ENCODE measurements at places on chromosomes 4 and X.

GRCh38 chr4:189592890-189593289, 347.8 kb upstream of the FRG1 start:
- no peak for DNase-seq

- DNase-seq = peak; percentile 76
Observed at GRCh38 chrX:23434356-23434884, 99.8 kb downstream of the PTCHD1 start.

DNA sequence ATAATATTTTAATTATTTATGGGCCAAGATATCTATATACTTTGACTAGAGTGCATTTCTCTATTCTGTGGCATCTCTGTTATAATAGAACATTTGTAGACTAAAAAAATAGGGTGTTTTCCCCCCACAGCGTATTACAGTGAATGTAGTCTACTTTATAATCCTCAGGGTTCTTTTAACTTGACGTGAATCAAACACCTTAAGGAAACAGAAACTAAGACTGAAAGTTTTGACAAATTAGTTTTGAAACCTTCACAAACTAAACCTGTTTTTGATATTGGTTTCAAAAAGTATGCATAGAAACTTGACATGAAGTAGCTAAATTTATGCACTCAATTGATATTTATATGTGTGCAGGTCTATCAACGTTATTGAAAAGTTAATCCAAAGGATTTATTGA, 1963.1 kb upstream of the TENM3 start:
- no peak for DNase-seq

GRCh38 chrX:115958687-115959359, 211.7 kb upstream of the AGTR2 start:
- DNase-seq = no peak

DNA sequence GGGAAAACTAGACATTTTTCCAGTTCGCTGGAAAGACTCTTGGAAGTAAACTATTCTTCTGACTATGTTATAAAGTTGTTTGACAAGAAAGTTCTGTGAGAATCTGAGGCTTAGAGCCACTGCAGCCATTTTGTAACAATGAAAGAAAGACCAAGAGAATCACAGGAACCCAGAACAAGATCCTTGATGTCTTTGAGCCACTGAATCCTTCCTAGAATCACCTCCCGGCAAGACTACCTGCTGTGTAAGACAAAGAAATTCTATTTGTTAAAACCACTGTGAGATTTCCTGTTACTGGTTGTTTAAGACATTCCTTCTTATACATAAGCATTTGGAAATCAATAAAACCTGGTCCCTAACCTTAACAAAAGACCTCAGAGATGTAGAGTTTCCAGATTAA, 175.7 kb upstream of the RASGEF1B start:
- no peak for DNase-seq

- no peak for DNase-seq
Observed at GRCh38 chr4:144178414-144178813, 37.9 kb upstream of the GYPA start.

DNA sequence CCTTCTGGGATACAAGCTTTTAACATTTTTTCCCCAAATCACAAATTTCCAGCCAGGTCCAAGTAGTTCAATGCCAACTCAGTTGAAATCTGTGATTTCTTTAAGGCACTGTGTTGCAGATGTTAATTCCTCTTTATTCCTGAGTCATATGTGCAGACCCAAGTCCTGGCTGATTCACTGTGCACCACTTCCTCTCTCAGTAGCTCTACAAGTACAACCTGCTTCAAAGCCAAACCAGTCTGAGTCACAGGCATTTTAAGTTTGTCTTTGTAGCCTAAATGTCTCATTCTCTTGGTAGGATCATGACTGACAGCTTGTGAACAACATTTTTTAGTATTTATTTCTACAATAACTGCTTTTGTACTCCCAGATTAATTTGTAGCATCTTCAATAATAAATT, 165.6 kb upstream of the S100G start:
- peak; percentile 32 for DNase-seq

GRCh38 chr4:83490876-83491450, 6.1 kb upstream of the ABRAXAS1 start:
- DNase-seq = no peak

- DNase-seq = no peak
Observed at GRCh38 chrX:63784346-63784901, 590 bp downstream of the ARHGEF9 start.

DNA sequence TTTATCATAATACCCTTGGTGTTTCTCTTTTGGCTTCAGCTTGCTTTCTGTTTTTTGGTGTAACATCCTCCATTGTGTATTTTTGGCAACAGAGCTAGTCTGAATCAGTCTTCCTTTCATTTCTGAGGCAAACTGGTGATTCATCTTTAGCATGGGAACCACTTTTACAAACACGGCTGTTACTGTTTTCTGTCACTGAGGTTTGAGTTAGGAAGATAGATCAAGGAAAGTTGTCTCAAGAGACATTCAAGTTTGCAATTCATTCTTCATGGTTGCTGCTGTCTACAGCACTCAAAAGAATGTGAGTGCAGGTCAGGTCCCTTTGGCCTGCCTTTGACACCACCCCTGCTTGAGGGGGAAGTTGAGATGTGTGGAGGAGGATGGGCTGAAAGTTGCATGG, 36.3 kb downstream of the IL21 start:
- no peak for DNase-seq

GRCh38 chrX:40855411-40855810, 120.1 kb upstream of the MED14 start:
- no peak for DNase-seq

- peak; percentile 29 for DNase-seq
Observed at GRCh38 chrX:37871626-37872302, 24.4 kb upstream of the DYNLT3 start.

DNA sequence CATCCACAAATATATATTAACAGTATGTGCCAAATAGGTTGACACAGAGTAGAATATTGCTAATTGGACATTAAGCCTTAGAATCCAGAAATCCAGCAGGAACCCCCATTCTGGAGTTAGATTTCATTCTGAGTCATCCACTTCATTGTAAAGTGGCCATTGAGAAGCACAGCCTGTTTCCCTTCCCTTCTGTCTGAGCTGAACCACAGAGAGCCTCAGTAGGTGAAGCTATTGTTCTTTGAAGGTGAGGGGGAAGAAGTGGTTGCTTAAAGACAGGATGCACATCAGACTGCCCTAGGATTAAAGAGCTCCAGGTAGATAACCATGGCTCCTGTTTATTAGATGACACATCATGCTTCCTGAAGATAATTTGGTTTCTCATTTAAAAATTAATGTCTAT, 30.6 kb upstream of the MCF2 start:
- no peak for DNase-seq

DNA sequence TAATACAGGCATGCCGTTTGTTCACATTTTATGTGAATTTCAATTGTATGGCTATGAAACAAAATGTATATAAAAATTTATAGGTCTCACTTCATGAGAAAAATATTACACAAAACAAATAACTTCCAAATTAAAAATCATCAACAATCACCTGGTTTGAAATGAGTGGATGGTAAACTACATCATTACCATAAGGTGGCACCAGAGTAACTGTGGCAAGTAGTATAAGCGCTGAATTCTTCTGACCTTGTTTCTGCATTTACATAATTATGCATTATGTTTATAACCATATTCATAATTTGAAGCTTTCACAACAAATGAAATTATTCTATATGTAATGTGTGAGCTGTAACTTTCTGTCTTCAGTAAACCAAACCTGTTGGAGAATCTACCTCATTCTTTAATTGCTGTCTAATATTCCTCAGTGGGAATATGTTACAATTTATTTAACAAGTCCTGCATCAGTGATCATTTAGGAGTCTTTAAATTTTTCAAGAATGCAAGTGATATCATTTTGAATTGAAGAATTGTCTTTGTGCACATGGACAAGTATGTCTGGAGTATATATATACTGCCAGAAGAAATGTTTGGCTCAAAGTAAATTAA, 55.2 kb downstream of the MMRN1 start:
- DNase-seq = no peak

DNA sequence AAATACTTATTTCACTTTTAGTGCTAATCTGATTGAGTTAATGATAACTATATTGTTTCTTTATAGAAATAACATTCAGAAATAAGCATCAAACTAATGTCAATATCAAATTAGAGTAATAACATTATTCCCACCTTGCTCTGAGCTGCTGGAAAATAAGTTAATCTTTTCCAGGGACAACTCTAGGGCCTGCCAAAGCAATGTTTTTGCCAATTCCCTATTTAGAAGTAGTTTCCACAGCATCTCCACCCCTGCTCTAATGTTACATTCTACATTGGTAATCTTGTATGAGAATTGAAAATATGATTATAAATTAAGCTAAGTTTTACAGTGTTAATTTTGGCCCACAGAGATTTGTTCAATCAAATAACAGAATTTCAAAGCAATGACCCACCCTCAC, 68.3 kb downstream of the REELD1 start:
- no peak for DNase-seq

GRCh38 chrX:32447640-32448039, 763.7 kb downstream of the DMD start:
- no peak for DNase-seq

DNA sequence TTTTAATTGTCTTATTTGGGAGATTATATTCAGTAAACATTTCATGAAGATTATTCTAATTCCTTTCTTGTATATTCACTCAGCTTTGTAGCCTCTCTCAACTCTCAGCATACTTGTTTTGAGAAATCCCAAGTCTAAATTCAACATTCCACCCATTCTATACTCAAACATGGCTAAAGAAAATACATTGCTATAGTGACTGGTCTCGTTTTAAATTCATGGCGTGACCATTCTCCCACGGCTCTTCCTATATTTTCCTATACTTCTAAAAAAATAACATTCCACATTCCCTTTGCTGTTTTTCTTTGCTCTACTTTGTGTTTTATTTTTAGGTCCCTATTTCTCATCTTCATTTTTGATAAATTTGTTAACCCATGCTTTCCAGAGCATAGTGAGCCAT, 49.2 kb upstream of the UGT2A1 start:
- no peak for DNase-seq

GRCh38 chrX:134074151-134074550, 88.8 kb upstream of the GPC3 start:
- no peak for DNase-seq

DNA sequence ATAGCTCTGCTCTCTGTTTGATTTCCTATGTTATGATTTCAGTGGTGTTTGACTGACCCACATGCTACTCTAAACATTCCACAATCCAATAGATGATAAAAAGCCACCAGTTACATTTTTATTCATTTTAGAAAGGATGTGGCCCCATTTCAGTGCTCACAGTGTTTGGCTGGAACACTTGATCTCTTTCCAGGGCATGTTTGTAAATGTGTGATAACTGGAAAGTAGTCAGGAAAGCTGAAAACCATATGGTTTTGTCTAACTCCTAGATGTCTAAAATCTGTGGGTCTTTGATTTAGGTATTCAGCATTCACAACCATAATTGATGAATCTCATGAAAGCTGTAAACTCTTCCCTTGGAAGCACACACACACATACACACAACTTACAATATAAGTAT, 904.9 kb upstream of the AGA start:
- DNase-seq = no peak

DNA sequence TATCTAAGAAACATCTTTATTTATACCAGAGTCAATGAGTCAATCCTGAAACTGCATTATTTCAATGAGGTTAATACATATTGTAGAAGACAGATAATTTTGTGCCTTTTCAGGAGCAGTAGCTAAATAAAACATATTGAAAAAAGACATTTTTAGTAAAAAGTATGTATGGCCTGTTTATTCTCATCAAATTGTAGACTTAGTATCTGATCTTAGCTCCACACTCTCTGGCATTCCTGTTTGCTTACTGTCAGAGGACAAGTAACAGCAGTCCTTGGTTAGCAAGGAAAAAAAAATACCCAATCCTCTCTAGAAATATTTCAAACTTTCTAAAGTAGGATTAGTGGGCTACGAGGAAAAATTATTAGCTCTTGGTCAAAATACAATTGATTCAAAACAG, 50.5 kb upstream of the GUCY1A1 start:
- DNase-seq = no peak

- no peak for DNase-seq
Observed at GRCh38 chrX:20059467-20060128, 57.1 kb downstream of the MAP7D2 start.

- DNase-seq = no peak
Observed at GRCh38 chr4:157964463-157964862, 208.4 kb downstream of the GASK1B start.

DNA sequence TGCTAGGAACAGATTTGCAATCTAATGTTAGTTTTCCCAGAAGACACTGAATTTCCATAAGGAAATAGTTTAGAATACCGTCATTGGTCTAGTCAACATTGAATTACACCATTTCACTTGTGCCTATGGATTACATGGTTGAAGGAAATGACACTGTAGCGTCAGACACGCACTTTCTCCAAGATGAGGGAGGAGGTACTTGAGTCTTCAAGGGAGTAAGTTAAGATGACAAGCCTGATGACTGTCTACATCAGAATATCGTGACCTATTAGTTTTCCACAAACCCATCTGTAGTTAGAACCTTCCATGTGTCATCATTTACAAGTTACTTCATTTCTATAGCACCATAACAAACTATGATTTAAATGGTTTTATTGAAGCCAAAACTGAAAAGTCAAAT, 153.7 kb downstream of the AMELX start:
- DNase-seq = no peak

- DNase-seq = peak; percentile 66
Observed at GRCh38 chr4:30450474-30450873, 269.7 kb upstream of the PCDH7 start.

GRCh38 chrX:118373538-118373937, 27.6 kb downstream of the WDR44 start:
- no peak for DNase-seq

DNA sequence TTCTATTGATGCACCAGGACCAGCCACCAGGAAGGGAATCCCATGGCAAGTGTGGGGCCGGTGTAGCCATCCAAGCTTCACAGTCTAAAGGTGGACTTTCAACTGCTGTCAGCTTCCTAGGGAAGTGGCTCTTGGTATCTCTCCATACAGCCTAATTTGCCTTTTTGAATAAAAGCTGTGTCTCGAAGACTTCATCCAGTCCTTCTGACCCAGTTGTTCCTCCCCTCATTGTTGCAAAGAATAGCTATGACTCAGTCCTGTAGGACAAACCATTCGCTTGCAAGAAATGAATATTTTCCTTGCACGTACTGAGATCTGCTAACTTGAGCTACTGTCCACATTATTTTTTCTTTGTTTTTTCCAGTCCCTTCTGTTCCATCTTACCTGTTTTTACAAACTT, 145.1 kb upstream of the CTSO start:
- DNase-seq = no peak

DNA sequence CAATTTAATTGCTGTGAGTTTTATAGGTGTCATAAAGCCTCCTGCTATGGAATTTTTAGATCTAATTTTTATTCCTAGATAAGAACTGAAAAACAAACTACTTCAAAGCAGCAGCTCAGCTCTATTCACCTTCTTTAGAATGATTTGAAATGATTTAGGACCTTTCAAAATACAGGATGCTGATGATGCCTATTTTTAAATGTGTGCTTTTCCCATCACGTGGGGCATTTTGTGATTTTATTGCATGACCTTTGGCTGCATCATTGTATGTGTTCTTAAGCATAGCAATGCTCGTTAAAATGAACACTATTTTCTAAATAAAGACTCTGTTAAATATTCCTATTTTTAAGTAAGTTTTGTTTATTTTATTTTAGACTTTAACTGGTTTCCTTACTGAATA, 537.3 kb downstream of the STPG2 start:
- peak; percentile 9 for DNase-seq

GRCh38 chr4:79294064-79294463, 31.8 kb downstream of the NAA11 start:
- DNase-seq = no peak

GRCh38 chrX:9396930-9397329, 67.9 kb upstream of the TBL1X start:
- peak; percentile 47 for DNase-seq

- no peak for DNase-seq
Observed at GRCh38 chr4:87862236-87862635, 29.5 kb downstream of the MEPE start.

Measured in stomach (tissue), 19 donors.